ENCODE measurements at places on chromosomes 2 and 18.

GRCh38 chr18:23941791-23942190 lies 72.8 kb upstream of the TTC39C start:
- no peak for DNase-seq

GRCh38 chr2:242012956-242013764 lies 143.6 kb downstream of the RTP5 start:
- no peak for DNase-seq

GRCh38 chr2:42102591-42103450 lies 55.0 kb downstream of the PKDCC start:
- DNase-seq: no peak

DNA sequence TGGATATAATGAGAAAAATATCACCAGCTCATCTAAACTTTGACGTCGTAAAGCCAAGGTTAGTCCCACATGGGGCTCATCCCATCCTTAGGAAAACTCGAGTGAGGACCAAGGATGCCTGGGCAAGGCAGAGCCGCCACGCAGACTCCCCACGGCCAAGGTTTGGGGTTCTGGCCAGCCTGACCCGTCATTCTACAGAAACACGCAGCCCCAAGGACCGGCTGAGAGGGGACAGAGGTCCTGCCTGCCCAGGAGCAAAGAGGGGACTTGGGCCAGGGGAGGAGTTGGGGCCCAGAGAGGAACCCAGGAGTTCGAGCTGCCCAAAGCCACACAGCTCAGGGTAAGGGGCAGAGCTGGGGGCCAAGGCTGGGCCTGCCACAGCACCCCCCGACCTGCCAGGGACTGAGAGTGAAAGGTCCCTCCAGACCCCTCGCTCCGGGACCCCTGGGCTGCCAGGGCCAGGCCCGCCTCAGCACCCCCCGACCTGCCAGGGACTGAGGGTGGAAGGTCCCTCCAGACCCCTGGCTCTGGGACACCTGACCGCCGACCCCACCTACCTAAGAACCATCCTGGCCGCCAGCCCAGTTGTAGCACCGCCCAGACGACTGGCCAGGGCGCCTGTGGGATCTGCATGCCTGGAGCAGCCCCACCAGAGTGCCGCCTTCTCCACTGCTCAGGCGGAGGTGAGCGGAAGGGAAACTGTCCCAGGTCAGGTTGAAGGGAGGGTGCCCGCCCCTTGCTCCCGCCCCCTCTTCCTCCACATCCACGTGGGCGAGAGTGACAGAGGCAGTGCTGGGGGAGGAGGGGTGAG lies at the start of gene PDCD1:
PDCD1 (minus strand) TSS at position 689 of the 811 bp plus-strand sequence; CDS start at position 633, 56 bp downstream.
- no peak for DNase-seq

DNA sequence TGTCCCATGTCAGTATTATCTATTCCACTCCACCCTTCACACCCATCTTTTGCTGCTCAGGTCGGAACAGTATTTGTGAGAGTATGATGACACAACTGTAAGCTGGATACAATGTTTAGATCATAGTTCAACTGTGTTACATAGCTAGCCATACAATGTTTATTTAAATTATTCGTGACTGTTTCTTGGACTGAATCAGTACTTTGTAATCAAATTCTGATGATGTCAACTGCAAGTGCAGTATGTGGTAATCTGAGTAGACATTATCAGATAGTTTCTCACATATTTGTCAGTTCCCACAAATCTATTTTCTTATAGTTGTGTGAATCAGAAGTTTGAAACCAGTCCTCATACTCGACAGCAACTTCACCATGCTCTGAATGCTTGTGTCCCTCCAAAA lies 177.6 kb downstream of the ZNF407 start:
- no peak for DNase-seq

- DNase-seq: no peak
Measured at GRCh38 chr2:202514732-202515131, 120.0 kb upstream of the FAM117B start.

DNA sequence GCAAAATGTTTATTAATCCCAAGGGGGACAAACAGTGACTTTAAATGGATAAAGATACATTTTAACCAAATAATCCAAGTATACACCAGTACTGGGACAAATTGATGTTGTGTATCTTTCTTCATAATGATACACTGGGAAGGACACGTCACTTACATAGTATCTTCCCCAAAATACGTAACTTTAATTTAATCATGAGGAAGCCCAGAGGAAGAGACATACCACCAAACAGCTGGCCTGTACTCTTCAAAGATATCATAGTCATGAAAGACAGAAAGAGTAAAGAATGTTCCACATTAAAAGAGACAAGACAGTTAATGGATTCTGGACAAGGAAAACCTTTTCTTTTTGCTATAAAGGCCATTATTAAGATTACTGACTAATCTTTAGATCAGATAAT lies 37.1 kb downstream of the AGFG1 start:
- no peak for DNase-seq

- peak; percentile 15 for DNase-seq
Measured at GRCh38 chr2:137969418-137969765, 5.1 kb downstream of the HNMT start.

- no peak for DNase-seq
Measured at GRCh38 chr2:180411661-180412060, 404.6 kb upstream of the CWC22 start.

DNA sequence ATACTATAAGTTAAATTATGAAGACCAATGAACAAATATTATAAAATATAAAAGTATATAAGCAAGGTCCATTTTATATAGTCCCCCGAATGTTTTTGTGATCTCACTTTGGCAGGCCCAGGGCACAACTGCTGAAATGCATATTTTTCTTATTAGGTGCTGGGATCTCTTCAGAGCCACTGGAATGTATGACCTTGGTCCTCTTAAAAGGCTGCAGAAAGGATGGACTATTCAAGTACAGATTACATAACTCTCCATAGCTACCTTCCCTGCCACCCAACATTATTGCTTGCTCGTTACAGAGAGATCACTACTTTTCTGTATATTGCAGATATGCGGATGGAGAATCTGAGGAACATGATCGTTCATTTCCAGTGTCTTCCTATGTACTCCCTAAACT lies 925.6 kb upstream of the CELF4 start:
- no peak for DNase-seq

- no peak for DNase-seq
Measured at GRCh38 chr2:5691985-5692529, at the start of gene SOX11. Gene SOX11, plus strand, starts transcription at chr2:5692384. Its CDS starts 338 bp downstream, at chr2:5692722.

DNA sequence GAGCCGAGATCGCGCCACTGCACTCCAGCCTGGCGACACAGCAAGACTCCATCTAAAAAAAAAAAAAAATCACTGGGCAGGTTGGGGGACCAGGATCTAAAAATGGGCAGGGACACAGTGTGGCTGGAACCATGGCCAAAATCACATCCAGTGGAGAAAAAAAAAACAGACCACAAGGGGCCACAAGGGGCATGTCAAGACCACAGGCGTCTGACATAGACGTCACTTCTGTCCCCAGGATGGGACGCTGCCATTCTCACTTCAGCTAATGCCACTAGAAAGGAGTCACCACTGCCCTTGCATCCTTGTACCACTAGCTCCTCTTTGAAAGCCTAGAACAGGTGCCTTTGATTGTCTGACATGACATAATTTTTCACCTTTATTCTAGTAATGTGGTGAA lies 2.5 kb upstream of the POMC start:
- no peak for DNase-seq

- DNase-seq: no peak
Measured at GRCh38 chr2:16713011-16713423, 47.4 kb upstream of the CYRIA start.

- no peak for DNase-seq
Measured at GRCh38 chr2:8312861-8313830, 368.7 kb upstream of the ID2 start.

Measured in CD4-positive, alpha-beta T cell (primary cell).